ENCODE measurements at places on chromosomes 2 and 18.
A peak's percentile ranks its signal among the peaks of the same experiment; 100 is the strongest.

GRCh38 chr18:3226048-3226447 lies 6.3 kb upstream of the MYOM1 start:
- DNase-seq: no peak

GRCh38 chr2:177667626-177668025 lies 275.1 kb downstream of the AGPS start:
- peak; percentile 28 for DNase-seq

GRCh38 chr2:237156031-237156856 lies 70.6 kb downstream of the COPS8 start:
- DNase-seq: peak; percentile 92

DNA sequence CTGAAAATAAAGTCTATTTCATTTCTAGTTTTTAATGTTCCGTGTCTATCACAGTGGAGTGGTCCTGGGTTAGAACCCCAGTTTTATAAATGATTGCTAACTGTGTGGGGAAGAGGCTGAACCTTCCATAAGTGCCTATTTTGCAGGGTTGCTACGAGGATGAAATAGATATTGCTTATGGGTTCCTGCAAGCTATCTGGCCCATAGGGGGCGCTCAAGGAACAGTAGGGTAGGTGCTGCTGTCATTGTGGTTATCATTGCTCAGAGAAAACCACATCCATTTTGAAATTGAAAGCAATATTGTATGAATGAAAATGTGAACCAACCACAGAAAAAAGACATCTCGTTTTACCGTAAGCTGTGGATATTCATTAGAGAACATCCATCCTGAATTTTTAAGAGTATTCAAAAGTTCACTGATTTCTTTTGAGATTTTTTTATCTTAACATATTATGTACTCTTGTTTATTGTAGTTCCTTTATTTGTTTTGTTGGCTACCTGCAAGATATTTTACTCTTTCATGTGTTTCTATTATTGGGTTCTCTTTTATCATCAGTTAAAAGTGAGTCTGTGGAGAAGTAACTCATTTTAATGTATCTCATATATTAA lies 261.6 kb downstream of the NAPG start:
- peak; percentile 88 for DNase-seq

DNA sequence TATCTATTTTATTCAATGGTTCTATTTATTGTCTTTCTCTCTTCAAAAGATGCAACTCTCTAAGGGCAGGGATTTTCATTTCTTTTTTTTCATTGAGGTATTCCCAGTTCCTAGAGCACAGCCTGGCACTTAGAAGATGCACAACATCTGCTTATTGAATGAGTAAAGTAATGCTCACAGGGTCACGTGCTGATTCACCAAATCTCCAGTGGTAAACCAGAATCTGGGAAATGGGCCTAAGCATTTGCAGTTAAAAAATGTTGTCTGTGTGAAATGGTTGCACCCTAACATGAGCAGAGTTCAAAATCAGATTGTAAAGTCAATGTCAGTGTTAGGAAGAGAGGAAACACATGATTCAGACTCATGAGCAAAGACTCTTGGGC lies 15.8 kb downstream of the SLC8A1 start:
- no peak for DNase-seq

GRCh38 chr18:13629841-13630715 lies 96.3 kb downstream of the FAM210A start:
- peak; percentile 64 for DNase-seq

- DNase-seq: no peak
These were observed 17.7 kb downstream of the HOXD1 start for GRCh38 chr2:176206136-176206535.

DNA sequence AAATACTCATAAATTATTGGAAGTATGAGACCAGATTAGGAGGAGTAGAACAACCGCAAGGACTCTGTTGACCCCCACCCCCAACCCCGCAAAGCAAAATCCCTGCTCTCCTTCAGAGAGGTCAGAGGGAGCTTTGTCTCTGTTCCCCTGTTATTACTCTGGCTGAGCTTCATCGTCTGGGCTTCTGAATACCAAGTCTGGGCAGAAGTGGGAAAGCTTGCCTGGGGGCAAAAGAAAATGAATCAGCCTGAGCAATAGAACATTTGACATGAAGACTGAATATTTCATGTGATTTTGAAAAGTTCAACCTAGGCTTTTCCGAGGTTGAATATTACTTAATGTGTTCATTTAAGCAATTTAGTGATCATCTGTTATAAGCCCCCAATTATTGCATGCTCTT lies 114.6 kb upstream of the ARHGAP28 start:
- DNase-seq: no peak

GRCh38 chr2:24334245-24334633 lies 26.1 kb downstream of the ITSN2 start:
- peak; percentile 64 for DNase-seq

- no peak for DNase-seq
These were observed 125.6 kb downstream of the HRH4 start for GRCh38 chr18:24585996-24586566.

- DNase-seq: peak; percentile 8
These were observed 112.8 kb downstream of the CELF4 start for GRCh38 chr18:37452682-37453385.

DNA sequence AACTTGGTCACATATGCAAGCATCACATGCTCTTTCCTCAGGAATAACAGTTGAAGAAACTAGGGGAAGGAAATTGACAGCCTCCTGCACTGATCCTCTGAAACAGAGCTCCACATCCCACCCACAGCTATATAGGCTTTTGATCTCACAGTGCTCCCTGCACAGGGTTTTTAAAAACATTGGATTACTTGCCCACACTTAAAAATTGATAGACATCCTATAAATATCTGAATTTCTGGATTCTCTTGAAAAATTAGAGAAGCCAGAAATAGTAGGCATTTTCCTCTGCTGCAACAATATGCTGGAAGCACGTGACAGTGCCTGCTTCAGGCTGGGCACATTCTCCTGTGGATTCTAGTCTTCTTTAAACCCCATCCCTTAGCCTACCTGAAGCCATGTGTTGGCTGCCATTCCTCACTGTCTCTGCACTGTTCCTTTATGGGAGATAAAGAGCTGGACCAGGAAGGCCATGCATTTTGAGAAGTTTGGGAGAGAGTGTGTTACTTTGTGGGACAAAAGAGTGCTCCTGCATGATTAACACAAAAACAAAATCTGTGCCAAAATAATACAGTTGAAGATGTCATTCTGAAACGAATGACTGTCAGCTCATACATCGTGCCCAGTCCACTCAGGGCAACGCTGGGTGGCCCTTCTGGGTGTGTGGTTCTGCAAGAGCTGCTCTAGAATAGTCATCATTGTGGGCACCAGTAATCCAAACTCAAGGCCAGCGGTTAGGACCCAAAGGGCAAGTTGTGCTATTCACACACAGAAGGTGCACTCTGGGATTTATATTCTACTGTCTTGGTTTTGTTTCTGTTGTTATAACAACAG lies 59.8 kb downstream of the GYPC start:
- no peak for DNase-seq
